ENCODE measurements at places on chromosomes 2 and 18.

DNA sequence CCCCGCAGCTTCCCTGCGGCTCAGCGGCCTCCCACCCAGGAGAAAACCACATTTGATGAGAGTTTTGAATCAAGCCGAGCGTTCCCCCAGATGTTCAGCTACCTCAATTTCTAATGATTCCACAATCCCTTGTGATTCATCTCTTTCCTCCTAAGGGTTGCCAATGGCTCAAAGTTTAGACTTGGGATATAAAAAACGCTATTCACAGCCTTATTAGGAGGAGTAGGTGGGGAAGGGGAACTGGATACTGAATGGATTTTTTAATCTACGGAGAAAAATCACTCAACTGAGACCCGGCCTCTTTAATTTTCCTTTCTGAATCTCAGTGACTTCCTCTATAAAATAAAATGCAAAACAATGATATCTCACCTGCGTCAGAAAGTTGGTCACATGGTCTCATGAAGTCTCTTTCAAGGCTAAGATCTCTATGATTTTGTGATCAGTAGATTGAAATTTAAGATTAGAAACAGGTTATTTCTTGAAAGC, 192.6 kb upstream of the TCF4 start:
- DNase-seq = no peak

GRCh38 chr2:60560734-60561644, 7.5 kb upstream of the BCL11A start:
- DNase-seq = no peak

DNA sequence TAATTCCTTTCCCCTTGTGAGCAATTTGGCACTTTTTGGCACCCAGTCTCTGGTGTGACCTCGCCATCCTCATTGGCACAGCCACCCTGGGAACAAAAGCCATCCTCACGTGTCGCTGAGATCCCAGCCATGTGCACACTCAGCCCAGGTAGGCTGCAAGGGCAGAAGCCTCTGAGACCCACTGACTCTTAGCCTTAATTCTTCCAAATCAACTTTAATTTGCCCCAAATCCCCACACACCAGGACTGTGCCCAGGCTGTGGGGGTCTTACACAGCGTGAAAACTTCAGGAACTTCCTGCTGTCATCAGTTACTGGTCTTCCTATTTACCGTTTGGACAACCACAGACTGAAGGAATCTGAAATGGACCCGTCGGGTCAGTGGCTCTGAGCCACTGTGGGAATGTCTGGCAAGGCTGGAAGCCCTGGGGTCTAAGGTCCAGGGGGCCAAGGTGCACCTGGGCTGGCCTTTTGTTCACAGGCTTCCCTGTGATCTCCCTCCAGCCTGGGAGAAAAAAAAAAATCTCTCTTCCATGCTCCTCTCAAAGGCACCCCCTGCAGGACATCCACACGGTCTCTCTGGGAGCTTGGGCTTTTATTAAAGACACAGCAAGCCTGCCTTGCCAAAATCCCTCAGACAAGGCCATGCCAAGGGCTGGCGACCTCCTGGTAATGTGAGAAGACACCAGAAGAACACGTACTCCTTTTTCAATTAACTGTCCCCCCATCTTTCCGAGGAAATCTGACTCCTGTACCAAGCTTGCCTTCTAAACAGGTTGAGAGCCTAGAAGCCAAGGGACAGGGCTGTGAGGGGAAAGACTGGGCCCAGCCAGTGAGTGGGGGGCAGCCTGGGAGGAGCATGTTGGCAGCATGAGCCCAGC, 42.1 kb upstream of the LAPTM4A start:
- peak; percentile 19 for DNase-seq

GRCh38 chr2:169509955-169510354, 453 bp downstream of the KLHL41 start:
- no peak for DNase-seq

DNA sequence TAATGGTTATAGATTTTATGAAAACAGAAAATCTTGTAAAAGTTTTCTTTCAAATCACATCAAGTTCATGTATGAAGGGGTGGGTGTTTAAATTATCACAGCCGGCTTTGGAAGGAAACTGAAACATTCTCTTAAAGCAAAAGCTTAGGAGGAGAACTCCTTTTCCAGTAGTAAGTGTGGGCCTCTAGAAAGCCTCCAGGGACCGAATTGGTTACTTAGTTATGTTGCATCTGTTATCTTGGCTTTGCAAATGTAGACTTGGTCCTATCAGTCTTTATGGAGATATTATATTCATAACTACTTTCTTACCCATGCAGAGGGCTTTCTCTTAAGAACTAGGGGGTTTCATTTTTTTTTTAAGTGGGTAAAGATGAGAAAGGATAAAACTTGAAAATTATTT, 7.4 kb downstream of the NAB1 start:
- no peak for DNase-seq

GRCh38 chr2:147485210-147485851, 359.5 kb upstream of the ACVR2A start:
- DNase-seq = no peak

DNA sequence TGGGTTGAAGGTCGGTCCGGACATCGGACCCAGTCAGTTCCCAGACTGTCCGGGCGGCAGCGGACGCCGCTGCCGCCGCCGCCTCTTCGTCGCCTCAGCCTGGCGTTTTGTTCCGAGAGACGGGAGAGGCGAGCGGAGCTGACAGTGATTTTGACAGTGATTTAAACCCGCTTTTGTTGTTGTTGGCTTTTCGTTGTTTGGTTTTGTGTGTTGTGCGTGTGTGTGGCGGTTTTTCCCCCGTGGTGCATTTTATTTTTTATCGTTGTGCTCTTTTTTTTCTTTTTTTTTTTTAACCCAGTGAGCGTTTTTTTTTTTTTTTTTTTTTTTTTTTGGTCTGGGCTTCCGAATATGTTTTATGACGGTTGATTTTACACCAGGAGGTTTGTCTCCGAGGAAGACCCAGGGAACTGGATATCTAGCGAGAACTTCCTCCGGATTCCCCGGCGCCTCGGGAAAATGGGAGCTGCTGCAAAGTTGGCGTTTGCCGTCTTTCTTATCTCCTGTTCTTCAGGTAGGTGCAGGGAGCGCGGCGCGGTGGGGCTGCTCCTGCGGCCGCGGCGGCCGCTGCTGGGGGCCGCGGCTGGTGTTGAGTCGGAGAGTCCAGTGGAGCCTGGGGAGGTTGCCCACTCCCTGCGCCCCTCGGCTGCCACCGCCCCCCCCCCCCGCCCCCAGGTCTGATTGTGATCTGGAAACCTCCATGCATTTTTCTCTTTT, at the start of gene ACVR2A:
ACVR2A (plus strand) TSS at position 333 of the 714 bp plus-strand sequence; CDS start at position 457, 124 bp downstream.
- DNase-seq = no peak

DNA sequence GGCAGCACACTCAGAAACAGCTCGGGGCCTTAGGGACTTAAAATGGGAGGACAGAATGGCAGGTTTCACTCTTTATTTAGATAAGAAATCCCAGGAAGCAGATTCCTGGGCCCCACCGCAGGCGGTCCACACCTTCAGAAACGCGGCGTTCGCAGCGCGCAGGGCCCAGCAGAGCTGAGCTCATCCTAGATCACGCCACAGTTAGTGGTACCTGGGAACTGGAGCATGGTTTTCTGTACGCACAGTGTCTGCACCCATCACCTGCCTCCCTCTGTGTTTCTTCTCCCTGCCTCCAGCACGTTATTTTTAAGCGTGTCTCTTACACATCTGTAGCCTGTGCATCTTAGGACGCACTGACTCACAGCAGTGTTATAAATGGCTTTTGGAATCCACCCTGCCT, 242.1 kb downstream of the ALPK2 start:
- DNase-seq = no peak

DNA sequence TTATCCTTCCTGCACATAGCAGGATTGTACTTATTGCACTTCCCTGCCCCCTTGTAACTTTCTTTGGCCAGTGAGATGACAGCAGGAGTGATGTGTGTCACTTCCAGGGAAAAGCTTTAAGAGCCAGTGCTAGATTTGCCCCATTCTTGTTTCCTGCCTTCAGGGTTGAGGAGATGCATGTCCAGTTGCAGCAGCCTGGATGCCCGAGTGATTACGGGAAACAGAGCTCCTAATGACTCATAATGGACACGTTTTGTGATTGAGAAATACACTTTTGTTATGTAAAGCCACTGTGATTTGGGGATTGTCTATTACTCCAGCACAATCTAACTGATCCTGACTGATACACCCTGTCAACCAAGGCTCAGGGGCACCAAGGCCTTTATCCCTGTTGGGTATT, 5.0 kb upstream of the TET3 start:
- DNase-seq = no peak

DNA sequence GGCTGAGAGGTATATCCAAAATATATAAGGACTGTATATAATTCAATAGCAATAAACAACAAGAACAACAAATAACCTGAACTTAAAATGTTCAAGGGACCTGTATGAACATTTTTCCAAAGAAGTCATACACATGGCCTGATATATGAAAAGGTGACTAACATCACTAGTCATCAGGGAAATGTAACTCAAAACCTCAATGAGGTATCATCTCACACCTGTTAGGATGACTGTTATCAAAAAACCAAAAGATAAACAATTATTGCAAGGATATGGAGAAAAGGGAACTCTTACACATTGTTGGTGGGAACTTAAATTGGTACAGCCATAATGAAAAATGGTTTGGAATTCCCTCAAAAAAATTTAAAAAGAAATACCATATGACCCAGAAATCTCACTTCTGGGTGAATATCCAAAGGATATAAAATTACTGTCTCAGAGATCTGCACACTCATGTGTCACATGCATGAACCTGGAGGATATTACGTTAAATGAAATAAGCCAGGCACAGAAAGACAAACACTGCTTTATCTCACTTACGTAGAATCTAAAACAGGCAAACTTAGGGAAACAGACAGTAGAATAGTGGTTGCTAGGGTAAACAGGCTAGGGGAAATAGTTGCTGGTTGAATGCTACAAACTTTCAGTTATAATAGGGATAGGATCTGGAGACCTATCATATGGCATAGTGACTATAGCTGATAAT, 334.5 kb upstream of the MMADHC start:
- no peak for DNase-seq

DNA sequence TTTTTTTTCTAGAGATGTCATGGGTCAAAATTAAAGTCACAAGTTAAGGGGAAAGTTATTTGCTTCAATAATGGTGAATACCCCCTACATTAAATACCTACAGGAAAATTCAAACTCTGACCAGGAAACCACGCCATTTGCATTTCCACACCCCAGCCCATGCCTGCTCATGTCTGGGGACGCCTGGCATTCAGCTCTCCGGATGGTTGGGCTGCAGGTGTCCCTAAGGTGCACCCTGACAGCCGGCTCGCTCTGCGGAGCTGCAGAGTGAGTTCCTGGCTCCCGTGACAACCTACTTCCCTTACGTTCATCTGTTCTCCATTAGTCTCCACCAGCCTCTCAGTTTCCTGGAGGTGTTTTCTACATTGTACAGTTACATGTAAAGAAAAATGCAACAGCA, 122.7 kb upstream of the RIOK3 start:
- DNase-seq = no peak

DNA sequence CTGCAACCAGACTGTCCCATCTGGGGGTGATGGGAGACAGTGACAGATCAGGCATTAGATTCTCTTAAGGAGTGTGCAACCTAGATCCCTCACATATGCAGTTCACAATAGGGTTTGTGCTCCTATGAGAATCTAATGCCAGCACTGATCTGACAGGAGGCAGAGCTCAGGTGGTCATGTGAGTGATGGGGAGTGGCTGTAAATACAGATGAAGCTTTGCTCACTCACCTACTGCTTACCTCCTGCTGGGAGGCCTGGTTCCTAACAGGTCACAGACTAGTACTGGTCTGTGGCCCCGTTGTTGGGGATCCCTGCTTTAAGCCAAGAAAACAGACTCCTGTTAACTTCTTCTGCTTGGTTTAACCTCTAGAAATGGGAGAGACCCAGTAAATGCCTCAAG, 3.2 kb downstream of the CYP27A1 start:
- DNase-seq = no peak

Measured in T1000 (cell line).